ENCODE measurements at places on chromosomes 6 and 20.

DNA sequence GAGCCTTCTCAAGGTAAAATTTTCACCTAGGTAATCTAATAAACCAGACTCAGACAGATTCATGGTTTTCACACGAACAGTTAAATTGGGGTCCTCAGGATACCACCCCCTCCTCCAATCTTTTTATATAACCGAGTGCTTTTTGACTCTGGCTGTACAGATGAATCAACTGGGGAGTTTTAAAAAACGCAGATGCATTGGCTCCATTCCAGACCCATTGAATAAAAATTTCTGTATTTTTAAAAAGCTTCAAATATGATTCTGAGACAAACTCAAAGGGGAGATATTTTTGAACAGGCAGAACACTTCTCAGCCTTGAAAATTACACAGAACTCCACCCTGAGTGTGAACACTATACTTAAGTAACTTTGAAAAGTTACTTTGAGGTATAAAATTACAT, 7.2 kb downstream of the UTRN start:
- DNase-seq, result no peak

DNA sequence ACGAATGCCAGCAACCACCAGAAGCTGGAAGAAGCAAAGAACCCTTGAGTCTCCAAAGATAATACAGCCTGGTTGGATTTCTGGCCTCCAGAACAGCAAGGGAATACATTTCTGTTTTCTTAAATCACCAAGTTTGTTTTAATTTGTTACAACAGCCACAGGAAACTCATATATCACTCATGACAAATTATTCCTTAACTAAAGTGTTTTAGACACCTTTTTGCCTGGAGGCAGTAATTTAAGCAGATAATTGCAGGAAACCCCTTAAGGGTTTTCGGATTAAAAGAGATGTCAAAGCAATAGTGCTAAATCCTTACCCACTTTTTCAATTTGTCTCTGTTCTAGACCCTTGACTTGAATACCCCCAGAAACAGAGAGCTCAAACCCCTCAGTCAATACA, 1050.0 kb downstream of the EPHA7 start:
- no peak for DNase-seq

- DNase-seq, result no peak
These were observed 43.4 kb downstream of the FOXO3 start for GRCh38 chr6:108604156-108604555.

DNA sequence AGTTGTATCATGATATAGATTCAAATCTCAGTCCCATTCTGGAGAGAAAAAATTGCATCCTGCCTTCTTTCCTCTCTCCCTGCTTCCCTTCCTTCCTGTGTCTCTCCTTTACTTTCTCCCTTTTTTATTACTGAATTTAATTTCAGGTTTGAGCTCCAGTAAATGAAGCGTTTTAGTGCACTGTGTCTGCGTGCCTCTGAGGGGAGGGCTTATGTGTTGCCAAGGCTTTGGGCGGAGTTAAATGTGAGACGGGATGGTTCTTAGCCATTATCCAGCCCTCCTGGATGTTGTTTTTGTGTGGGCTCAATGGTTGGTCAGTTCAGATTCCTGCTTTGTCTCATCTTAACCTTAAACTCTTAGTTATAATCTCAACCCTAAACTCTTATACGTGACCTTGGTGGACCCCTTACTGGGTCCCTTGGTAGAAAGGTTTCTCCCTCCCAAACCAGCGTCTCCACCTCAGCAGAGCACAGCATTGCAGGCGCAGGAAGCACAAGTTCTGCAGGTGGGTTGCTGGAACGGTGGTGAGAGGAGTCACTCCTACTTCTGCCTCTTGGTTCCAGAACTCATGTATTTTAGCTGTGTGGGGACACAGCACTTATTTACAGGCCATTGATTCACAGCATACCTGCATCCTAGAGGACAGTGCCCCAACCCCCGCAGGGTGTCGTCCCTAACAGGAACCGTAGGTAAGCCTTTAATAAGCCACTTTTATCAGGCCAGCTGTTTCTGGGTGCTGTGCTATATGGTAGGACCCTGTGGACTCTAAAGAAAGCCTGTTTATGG, 68.5 kb downstream of the DNAH8 start:
- DNase-seq, result no peak

DNA sequence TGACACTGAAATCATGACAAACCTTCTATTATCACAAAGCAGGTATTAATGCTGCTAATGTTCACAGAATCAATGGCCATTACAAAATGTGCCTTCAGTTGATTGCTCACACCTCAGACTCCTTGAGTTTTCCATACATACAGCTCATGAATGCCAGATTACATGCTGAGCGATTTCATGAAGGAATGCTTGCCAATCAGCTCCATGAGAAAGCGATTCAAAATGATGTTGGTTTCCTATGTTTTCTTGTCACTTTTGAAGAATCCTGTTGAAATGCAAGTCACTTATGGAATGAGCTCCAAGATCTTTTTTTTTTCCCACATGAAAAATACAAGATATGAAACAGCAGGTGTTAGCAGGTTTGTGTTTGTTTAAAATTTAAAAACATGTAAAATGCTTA, 71.4 kb upstream of the SHLD1 start:
- DNase-seq, result no peak

DNA sequence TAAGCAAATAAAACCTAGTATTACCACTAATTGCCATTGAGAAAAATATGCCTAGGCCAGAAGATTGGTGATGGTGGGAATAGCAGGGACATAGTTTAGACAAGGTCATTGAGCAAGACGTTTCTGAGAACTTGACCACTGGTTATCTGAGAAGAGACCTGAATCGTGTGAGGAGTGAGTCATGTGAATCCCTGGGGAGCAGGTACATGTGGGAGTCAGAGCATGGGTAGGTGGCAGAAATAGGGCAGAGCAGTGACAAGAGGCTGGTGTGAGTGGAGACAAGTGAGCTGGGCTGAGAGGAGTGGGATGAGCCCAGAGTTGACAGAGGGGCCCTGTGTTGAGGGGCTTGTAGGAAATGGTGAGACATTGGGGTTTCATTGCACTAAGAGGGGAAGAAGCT, 16.4 kb downstream of the MICA start:
- no peak for DNase-seq

- DNase-seq, result no peak
These were observed 100.5 kb upstream of the SLC22A23 start for GRCh38 chr6:3557336-3557735.

DNA sequence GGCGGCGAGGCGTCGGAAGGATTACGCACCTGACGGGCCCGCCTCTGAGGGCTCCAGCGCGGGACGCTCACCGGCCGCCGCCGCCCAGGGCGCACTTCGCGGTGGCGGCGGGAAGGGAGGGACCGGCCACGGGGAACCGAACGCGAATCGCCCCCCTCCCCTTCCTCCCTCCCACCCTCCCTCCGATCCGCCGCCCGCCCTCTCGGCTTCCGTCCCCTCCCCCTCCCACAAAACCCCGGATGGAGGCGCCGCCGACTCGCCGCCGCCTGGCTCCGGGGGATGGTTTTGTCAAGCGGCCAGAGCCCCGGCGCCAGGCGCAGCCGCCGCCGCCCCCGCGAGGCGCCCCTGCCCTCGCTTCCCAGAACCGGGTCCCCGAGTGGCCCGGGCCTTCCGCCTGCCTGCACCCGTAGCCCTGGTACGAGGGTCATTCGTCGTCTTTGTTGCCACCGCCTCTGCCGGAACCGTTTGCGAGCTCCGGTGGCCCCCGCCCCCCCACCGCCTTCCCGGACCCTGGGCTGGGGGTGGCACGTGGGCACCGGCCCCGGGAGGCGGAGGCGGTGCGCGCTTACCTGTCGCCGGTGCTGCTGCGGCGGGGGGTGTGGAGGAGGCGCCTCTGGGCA, 398 bp downstream of the ZBTB2 start:
- peak; percentile 86 for DNase-seq

DNA sequence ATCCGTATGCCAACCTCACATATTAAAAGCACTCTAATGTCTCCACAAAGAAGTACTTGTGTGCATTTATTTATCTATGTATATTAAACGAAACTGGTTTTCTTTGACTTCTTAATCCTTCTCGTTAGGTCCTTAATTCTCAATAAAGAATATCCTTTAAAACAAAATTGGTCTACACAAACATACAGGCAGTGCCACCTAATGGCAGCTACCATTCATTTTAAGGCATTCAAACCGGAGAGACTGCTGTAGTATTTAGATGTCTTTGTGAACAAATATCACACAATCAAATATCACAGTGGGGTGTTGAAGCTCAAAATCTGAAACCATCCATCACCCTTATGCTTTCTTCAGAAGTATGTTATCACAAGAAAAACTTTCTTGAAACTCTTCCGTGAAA, 96.6 kb upstream of the IRAK1BP1 start:
- no peak for DNase-seq

All from activated T-cell treated with anti-CD3 and anti-CD28 coated beads, Interleukin-2, amount 50 U/mL, for 1 hour (primary cell).